Activated CD4-positive, alpha-beta T cell treated with anti-CD3 and anti-CD28 coated beads, Interleukin-2, amount 10 ng/mL, durations not matched to agents 7 days and 5 days (primary cell): ENCODE measurements at places on chromosomes 5 and 9. TPM values are rescaled to one million over a fixed set of nuclear protein-coding genes. Genes with fewer than 3 reads are reported as not detected.
A peak's percentile ranks its signal among the peaks of the same experiment; 100 is the strongest.

FOXD4L3 gene
- total RNA-seq, result 0.20 TPM

GARIN3 gene
- not detected for total RNA-seq

PHF24 gene
- total RNA-seq, result not detected

NSD1 gene
- 83.2 TPM for total RNA-seq

NMUR2 gene
- not detected for total RNA-seq

PLEKHG4B gene
- 0.10 TPM for total RNA-seq

FOXD4 gene
- total RNA-seq, result 0.71 TPM

TMEM174 gene
- total RNA-seq, result not detected

DNA sequence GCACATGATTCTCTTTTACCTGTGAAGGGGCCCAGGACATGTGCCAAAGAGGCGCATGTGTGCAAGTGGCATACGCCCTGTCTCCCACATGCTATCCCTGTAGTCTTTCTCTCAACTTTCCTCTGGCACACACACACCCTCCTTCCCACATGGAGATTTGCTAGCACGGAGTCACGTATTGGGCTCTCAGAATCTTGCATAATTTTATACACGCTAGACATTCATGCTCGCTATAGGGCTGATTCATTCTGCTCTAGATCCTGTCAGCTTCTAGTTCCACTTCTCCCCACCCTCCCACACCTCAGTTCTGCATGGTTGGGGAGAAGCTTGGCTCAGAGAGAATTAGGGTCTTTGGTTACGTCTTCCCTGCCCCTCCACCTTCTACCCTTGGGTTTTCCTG is 72.8 kb downstream of the CD180 start:
- peaks cover 40% of the 10 kb centered on the region for H3K36me3 ChIP-seq
- DNase-seq, result no peak
- no peaks in the 10 kb centered on the region for H3K27me3 ChIP-seq
- H3K27ac ChIP-seq, result no peak overlapping the region
- no peak overlapping the region for H3K4me3 ChIP-seq
- peaks cover 6% of the 10 kb centered on the region for H3K4me1 ChIP-seq

DNA sequence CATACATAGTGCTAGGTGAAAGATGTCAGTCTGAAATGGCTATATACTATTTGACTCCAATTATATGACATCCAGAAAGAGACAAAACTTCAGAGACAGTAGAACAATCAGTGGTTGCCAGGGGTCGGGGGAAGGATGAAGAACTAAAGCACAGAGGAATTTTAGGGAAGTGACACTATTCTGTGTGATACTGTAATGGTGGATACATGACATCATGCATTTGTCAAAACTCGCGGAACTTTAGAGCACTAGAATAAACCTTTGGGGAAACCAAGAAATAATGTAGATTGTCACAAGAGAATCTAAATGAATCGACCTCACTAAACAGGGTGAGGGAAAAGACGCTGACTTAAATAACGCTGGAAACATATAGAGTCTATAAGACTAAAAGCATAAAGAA is 107.0 kb upstream of the RETREG1 start:
- H3K27ac ChIP-seq, result no peak overlapping the region
- peaks cover 3% of the 10 kb centered on the region for H3K36me3 ChIP-seq
- peaks cover 3% of the 10 kb centered on the region for H3K27me3 ChIP-seq
- H3K4me1 ChIP-seq, result peaks cover 16% of the 10 kb centered on the region
- no peak for DNase-seq

DNA sequence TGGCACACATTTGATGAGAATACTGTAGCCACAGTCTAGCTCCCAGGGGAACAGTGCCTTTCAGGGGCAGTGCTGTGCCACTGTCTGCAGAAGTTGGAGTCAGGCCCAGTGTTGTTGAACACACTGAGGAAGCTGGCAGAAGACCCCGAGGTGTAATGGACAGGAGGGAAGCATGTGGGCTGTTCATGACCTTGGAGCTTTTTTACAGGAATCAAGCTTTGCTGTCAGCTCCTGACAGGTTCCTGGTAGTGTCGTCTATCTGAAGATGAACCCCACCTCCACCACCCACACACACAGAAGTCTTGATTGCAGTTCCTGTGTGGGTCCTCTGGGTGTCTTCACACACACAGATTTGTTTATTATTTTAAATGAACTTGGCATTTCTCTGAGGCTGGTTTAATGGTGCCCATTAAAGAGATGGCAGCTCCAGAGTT is 40.3 kb upstream of the TNFAIP8 start:
- no peaks in the 10 kb centered on the region for H3K27me3 ChIP-seq
- peaks cover 67% of the 10 kb centered on the region for H3K36me3 ChIP-seq
- peak; percentile 65 for DNase-seq

DNA sequence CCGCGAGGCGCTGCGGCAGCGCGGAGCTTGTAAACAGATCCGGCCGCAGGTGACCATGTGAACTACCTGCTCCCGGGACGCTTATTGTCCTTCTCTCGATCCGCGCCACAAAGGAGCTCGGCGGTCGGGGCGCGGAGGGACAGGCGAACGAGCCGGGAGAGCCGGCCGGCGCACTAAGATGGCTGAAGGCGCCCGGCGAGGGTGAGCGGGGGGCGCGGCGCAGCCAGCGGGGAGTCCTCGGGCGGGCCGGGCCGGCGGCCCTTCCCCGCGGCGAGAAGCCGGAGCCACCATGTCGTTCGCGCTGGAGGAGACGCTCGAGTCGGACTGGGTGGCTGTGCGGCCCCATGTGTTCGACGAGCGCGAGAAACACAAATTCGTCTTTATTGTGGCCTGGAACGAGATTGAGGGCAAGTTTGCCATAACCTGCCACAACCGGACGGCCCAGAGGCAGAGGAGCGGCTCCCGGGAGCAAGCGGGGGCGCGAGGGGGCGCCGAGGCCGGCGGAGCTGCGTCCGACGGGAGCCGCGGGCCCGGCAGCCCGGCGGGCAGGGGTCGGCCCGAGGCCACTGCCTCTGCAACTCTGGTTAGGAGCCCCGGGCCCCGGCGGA is 535 bp downstream of the JMY start:
- no peaks in the 10 kb centered on the region for H3K27me3 ChIP-seq
- H3K4me3 ChIP-seq, result peak overlapping the region; percentile 87
- DNase-seq, result peak; percentile 34
- H3K36me3 ChIP-seq, result peaks cover 3% of the 10 kb centered on the region
- H3K27ac ChIP-seq, result peak overlapping the region; percentile 89

DNA sequence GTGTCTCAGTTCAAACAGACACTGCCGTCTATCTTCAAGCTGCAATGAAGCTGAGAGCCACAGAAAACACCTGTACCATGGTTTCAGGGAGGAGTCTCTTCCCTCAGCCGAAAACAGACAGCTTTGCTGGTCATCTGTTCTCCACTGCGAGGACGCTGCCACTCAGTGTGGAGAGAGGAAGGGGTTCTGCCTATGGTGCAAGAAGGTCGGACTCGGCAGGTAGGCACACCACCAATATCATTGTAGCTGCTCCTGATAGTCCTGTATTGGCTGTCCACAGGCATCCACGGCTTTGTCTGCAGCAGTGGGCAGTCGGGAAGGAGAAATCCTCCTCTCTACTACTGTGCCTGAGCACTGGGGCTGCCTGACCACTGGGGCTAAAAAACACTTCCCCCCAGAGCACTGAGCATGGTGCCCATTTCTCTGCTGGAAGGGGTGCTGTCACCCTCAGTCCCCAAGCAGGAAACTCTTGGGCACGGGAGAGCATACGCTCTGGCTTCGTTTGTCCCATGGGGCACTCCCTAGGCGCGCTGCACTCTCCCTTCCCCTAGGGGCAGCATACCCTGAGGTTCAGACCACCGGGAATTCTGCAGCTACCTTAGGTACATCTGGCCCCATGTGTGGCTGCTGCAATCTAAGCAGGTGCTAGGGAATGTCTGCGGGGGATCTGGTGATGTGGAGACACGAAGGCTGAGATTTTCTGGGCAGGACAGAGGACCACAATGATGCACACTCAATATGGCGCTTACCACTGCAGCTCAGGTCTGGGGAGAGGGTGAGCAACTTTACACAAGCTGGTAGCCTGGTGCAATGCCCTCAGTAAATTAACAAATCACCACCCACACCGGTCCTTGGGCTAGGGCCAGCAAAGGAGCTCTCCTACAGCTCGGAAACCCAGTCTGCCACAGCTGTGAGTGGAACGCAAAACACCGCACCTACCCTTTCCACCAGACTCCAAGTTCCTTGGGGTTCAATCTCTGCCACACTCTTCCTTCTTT is 880.9 kb upstream of the SEMA6A start:
- no peaks in the 10 kb centered on the region for H3K4me1 ChIP-seq
- H3K4me3 ChIP-seq, result no peak overlapping the region
- H3K27ac ChIP-seq, result no peak overlapping the region
- H3K36me3 ChIP-seq, result no peaks in the 10 kb centered on the region

GRCh38 chr5:78756858-78757257 is 108.3 kb upstream of the LHFPL2 start:
- H3K27ac ChIP-seq, result no peak overlapping the region
- no peaks in the 10 kb centered on the region for H3K27me3 ChIP-seq
- peaks cover 20% of the 10 kb centered on the region for H3K4me1 ChIP-seq
- H3K4me3 ChIP-seq, result no peak overlapping the region
- no peak for DNase-seq

GRCh38 chr5:131224387-131225201 is 39.3 kb upstream of the CDC42SE2 start:
- peaks cover 4% of the 10 kb centered on the region for H3K4me1 ChIP-seq
- no peak overlapping the region for H3K4me3 ChIP-seq
- DNase-seq, result peak; percentile 26
- no peaks in the 10 kb centered on the region for H3K27me3 ChIP-seq

DNA sequence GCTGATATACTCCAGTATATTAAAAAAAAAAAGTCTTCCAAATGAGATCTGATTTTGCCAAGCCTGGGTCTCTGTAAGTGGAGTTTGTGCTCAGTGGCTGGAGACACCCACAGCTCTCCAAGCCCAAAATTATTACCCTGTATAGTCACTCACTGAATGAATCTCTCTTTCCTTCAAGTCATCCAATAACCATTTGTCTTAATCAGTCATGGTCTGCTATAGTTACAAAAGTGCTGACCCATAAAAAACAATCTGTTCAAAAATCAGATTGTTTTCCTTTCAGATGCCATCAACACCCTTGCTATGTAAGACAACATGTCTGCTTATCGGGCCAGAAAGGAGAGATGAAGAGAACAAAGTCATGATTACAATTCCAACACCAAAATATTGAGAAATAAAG is 159.4 kb upstream of the FST start:
- H3K4me1 ChIP-seq, result no peaks in the 10 kb centered on the region
- no peak overlapping the region for H3K4me3 ChIP-seq
- no peak overlapping the region for H3K27ac ChIP-seq
- no peaks in the 10 kb centered on the region for H3K36me3 ChIP-seq
- peaks cover 5% of the 10 kb centered on the region for H3K27me3 ChIP-seq

DNA sequence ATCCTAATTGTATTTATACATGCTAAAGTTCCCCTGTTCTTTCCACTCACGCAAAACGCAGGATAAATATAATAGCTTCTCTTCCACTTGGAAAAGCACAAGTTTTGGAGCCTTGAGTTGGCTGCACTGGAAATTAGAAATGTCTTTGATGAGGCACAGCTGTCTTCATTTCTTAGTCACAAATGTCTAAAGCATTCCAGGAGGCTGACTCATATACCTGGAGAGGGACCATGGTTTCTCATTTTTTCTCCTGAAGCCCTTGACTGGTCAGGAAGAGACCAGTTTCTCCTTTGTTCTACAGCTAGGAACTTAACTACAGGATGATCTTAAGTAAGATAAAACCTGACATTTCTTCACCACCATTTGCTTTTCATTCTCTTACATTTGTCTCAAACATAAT is 16.2 kb downstream of the MTX3 start:
- peaks cover 7% of the 10 kb centered on the region for H3K27me3 ChIP-seq
- H3K4me3 ChIP-seq, result no peak overlapping the region
- H3K36me3 ChIP-seq, result peaks cover 39% of the 10 kb centered on the region
- no peak overlapping the region for H3K27ac ChIP-seq

- DNase-seq, result no peak
- H3K4me3 ChIP-seq, result no peak overlapping the region
- peaks cover 18% of the 10 kb centered on the region for H3K4me1 ChIP-seq
- no peaks in the 10 kb centered on the region for H3K27me3 ChIP-seq
Observed at GRCh38 chr5:163915481-163915961, 410.1 kb downstream of the MAT2B start.

GRCh38 chr5:156328766-156329165 is 1.8 kb downstream of the SGCD start:
- no peak overlapping the region for H3K4me3 ChIP-seq
- no peak for DNase-seq
- no peaks in the 10 kb centered on the region for H3K36me3 ChIP-seq
- no peak overlapping the region for H3K27ac ChIP-seq
- H3K4me1 ChIP-seq, result no peaks in the 10 kb centered on the region
- H3K27me3 ChIP-seq, result peaks cover 13% of the 10 kb centered on the region

GRCh38 chr9:107422189-107423185 is 67.1 kb downstream of the KLF4 start:
- no peaks in the 10 kb centered on the region for H3K4me1 ChIP-seq
- H3K27ac ChIP-seq, result no peak overlapping the region
- no peak overlapping the region for H3K4me3 ChIP-seq
- peak; percentile 29 for DNase-seq
- H3K27me3 ChIP-seq, result peaks cover 4% of the 10 kb centered on the region

GRCh38 chr5:118918232-118918631 is 70.1 kb downstream of the DTWD2 start:
- no peak for DNase-seq
- no peak overlapping the region for H3K4me3 ChIP-seq

DNA sequence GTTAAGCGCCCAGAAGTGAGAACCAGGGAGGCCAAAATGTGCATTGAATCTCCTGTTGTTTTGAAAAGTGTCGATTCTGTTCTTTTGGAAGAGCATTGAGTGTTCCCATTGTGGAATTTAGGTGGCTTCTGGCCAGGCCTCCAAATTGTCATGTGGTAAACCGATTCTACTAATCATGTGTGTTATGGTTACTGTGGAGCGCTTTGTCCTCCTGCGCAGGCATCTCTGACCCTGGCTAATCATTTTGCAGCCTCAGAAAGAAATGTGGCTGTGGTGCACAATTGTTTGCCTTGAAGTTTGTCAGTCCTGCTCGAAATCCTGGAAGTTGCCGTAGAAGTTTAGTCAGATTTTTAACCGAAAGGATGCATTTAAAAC is 121.3 kb downstream of the RASGRF2 start:
- no peaks in the 10 kb centered on the region for H3K27me3 ChIP-seq
- peaks cover 22% of the 10 kb centered on the region for H3K36me3 ChIP-seq
- no peak for DNase-seq
- H3K27ac ChIP-seq, result no peak overlapping the region

DNA sequence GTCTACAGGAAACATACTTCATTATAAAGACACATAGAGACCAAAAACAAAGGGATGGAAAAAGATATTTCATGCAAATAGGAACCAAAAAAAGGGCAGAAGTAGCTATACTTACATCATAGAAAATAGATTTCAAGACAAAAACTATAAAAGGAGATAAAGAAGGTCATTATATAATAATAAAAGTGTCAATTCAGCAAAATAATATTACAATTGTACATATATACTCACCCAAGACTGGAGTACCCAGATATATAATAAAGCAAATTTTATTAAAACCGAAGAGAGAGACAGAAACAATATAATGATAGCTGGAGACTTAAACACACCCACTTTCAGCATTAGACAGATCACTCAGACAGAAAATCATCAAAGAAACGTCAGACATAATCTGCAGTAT is 546.3 kb downstream of the PRDM9 start:
- DNase-seq, result no peak
- H3K4me3 ChIP-seq, result no peak overlapping the region
- H3K27ac ChIP-seq, result no peak overlapping the region
- H3K4me1 ChIP-seq, result no peaks in the 10 kb centered on the region
- H3K27me3 ChIP-seq, result no peaks in the 10 kb centered on the region

- no peak overlapping the region for H3K27ac ChIP-seq
- H3K27me3 ChIP-seq, result no peaks in the 10 kb centered on the region
- no peak overlapping the region for H3K4me3 ChIP-seq
- H3K36me3 ChIP-seq, result peaks cover 89% of the 10 kb centered on the region
Observed at GRCh38 chr9:92864152-92864551, 13.7 kb downstream of the ZNF484 start.
